ENCODE measurements at places on chromosomes 7 and 10. TPM values are rescaled to one million over a fixed set of nuclear protein-coding genes. Genes with fewer than 3 reads are reported as not detected.

Gene BICC1
- total RNA-seq, result 17.7 TPM

Gene KIN
- 13.5 TPM for total RNA-seq

Gene PBLD
- 3.1 TPM for total RNA-seq

Gene CALHM1
- not detected for total RNA-seq

Gene MYL10
- total RNA-seq, result not detected

Gene AGR3
- total RNA-seq, result not detected

Data from A549 treated with GW870086 at 1 μM for 4 hours (cell line).